ENCODE measurements at places on chromosomes 13 and 19.

- no peak for DNase-seq
These were observed 261.3 kb downstream of the DACH1 start for GRCh38 chr13:71605744-71606143.

GRCh38 chr13:104057861-104058260, 991.6 kb upstream of the SLC10A2 start:
- no peak for DNase-seq

DNA sequence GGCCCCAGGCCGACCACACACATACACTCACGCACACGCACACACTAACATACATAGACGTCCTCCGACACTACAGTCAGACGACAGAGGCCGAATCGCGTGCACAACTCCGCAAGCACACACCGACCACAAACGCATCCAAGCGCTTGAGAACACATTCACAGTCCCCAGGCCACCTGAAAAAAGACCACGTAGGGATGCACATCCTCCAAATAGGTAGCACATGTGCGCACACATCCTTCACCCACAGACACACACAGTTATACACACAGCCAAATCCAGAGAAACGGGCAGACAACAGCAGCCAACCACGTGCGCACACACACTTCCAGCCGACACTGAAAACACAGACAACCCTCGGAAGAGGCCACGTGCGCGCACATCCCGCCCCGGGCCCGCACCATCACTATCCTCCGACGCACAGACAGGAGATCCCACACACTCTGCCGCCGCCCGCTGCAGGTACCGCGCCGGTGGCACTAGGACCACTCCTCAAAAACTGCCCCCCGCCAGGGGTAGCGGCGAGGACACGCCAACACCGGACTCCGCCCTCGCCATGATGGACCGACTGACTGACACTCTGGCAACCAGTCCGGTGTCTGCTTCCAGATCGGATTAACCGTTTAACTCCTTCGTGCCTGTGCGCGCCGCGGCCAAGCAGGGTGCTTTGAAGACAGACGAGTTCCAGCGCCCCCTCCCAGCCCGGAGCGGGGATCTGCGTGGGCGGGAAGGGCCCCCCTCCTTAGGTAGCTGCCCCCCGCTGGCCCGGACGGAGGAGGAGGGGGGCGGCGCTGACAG, 493 bp upstream of the PDE4A start:
- no peak for DNase-seq

GRCh38 chr13:33751151-33751550, 66.8 kb upstream of the RFC3 start:
- DNase-seq: no peak

- no peak for DNase-seq
These were observed 704.6 kb upstream of the PCDH9 start for GRCh38 chr13:67934617-67935330.

DNA sequence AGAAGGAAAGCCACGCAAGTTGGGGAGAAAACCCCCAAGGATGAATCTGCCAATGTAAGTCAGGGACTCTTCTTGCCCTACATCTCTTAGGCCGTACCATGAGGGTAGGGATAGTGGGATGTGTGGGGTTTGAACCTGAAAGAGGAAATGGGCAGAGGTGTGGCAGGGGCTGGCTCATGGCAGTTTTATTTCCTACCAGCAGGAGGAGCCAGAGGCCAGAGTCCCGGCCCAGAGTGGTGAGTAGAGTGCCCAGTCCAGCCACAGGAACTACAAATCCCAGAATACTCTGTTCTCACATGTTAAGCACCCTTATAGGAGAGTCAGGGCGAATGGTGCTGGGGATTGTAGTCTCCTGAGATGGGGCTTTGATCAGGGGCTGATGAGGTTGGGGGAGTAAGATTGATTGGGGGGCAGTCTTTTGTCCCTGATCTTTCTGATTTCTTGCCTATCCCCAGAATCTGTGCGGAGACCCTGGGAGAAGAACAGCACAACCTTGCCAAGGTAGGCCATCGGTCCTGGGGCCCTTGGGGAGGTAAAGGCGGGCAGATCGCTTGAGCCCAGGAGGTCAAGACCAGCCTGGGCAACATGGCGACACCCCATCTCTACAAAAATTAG, 16.5 kb downstream of the VASP start:
- peak; percentile 74 for DNase-seq

- DNase-seq: no peak
These were observed 4.1 kb downstream of the CSNK1G2 start for GRCh38 chr19:1944916-1945561.

DNA sequence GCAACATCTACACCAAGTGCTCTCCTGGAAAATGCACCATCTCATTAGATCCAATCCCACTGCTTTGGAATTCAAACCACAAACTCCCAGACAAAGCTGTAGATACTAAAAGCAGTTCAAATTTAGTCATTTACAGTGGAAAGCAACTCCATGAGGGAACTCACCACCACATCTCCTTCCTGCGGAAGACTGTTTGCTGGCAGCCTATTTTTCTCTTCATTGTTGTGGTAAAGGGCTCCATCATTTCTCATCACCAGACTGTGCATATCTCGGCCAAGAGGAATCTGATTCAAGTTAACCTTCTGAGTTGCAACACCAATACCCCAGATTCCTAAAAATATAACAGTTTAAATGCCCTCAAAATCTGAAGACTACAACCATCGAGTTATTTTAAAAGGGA, 8.4 kb downstream of the SPRYD7 start:
- DNase-seq: no peak

- no peak for DNase-seq
These were observed 858 bp upstream of the PPP6R1 start for GRCh38 chr19:55259540-55260210.

DNA sequence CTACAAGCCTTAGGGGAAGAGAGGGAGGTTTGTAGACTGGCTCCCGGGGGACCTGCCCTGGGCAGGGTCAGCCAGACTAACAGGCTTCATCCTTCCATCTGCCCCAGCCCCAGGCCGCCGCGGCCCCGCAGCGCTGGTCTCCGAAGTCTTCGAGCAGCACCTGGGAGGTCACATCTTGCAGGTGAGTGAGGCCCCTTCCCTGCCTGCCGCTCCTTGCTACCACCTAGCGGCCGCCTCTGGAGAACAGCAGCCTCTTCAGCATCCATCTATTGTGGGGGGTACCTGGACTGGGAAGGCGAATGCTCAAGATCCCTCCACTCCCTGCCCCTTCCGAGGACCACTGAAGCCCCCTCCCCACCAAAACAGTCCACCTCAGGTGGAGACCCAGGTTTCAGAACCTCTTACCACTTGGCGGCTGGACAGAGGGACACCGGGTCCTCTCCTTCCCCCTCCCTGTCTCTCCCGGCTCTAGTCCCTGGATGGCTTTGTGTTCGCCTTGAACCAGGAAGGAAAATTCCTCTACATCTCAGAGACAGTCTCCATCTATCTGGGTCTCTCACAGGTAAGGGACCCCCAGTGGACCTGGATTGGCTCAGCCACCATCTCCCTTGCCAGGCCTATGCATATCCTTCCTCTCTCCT, 12.7 kb downstream of the NPAS1 start:
- DNase-seq: peak; percentile 54

DNA sequence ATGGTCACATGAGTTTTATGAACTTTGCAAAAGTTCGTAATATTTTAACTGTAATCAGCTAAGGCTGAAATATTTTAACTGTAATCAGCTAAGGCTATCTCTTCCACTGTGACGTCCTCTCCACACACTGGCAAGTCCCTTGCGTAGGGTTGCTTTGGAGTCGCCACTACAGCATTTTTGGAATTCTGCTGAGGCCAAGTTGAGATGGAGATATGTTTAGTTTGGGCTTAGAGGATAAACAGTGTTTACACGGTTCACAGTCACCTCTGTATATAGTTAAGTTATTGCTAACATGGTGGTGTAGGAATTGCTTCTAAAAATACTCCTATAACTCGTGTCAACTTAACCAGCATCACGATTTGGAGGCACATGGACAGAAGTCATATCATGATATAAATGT, 143.6 kb upstream of the SERP2 start:
- DNase-seq: no peak

DNA sequence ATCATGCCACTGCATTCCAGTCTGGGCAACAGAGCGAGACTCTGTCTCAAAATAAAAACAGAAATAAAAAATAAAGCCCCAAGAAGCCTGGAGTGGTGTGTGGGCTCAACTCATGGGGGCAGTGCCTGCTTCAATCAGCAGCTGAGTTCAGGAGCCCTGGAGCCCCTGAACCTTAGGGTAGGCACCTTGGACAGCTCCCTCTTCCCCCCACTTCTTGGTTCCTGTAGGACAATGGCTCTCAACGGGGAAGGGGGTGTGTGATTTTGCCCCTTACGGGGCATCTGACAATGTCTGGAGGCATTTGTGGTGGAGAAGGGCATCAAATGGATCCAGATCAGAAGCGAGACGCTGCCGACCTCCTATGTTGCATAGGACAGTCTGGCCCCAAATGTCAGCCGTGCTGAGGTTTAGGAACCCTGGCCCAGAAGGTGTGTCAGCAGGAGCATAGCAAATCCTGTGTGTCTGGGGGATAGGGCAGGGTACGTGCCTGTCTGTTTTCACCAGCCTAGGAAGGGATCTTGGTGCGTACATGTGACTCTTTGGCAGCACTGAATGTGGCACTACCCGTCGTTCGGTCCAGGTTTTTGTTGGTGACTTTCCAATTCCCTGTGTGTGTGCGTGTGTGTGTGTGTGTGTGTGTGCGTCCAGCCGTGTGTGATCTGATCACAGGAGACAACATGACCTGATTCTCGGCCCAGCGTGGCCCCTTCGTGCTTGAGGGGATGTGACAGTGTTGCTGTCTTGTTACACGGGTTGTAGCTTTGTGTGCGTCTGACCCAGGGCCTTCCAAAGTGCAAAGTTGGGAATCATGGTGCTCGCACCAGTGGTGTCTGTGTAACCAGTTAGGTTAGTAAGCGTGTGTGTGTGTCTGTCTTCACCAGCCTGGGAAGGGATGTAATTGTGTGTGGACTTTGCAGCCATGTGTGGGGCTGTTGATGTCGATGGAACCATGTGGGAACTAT, 7.5 kb downstream of the IGLON5 start:
- DNase-seq: no peak

DNA sequence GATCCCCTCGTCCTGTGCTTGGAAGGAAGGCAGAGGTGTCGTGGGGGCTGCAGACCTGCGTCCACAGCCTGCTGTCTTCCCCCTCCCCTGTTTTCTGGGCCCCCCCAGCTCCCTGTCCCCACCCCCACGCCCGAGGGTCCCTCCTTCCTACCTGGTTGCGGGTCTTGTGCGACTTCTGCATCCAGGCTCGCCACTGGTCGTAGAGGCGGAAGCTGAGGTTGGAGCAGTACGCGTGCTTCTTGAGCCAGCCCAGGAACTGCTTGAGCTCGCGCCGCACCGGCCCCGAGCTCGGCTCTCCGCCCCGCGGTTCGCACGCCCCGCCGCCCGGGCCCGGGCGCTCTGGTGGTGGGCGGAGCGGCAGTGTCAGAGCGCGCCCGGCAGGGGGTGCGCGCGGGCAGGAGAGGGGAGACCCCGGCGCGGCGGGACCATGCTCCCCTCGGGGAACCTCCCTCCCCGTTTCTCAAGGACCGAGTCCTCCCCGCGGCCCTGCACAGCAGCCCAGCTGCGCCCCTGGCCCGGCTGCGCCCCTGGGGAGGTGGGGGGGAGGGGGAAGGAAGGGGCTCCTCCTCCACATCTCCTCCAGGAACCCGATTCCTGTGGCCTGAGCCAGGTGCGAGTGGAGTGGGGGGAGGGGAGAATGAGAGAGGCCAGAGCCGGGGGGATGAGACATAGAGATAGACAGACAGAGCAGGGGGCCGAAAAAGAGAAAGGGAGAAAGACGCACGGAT, 5.7 kb downstream of the REX1BD start:
- peak; percentile 54 for DNase-seq

GRCh38 chr13:50843257-50844083, at the start of gene DLEU7:
Gene DLEU7, minus strand, starts transcription at chr13:50843692. Its CDS starts 46 bp downstream, at chr13:50843646.
- no peak for DNase-seq

- no peak for DNase-seq
These were observed 33.5 kb downstream of the FBN3 start for GRCh38 chr19:8115805-8116396.

- no peak for DNase-seq
These were observed 10.8 kb downstream of the RPS16 start for GRCh38 chr19:39424934-39425333.

- no peak for DNase-seq
These were observed 32.2 kb downstream of the ZNF136 start for GRCh38 chr19:12194827-12195731.

DNA sequence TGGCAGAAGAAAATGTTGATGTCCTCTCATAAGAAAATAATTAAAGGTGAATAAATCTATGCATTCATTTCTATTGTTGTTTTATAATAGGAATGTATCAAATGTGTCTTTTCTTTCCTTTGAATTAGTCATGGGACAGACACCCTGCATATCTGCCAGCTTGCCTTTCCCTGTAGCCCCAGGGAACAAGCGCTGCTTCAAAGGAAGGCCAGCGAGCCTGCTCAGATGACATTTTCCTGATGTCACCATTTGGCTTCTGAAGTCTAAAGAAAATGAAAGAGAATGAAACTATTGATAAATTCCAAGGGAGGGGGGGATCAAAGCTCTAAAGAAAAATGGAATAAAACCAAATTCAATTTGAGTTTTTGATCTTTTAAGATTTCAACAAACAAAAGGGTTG, 574.8 kb downstream of the IRS2 start:
- no peak for DNase-seq

DNA sequence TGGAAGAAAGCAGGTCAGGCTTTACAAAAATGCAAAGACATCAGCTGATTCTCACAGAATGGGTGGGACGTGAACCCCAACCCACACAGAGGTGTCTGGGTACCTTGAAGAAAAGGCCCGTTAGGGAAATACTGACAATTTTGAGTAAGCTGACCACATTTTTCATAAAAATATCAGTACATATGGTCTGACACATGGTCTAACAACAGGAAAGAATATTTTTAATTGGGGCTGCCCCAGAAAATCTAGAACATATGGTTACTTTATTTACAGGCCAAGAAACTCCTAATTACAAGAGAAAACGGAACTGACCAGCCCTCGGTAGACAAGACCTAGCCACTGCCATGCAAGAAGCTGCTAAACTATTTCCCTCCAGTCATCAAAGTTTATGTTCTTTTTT, 48.7 kb upstream of the ITM2B start:
- no peak for DNase-seq

DNA sequence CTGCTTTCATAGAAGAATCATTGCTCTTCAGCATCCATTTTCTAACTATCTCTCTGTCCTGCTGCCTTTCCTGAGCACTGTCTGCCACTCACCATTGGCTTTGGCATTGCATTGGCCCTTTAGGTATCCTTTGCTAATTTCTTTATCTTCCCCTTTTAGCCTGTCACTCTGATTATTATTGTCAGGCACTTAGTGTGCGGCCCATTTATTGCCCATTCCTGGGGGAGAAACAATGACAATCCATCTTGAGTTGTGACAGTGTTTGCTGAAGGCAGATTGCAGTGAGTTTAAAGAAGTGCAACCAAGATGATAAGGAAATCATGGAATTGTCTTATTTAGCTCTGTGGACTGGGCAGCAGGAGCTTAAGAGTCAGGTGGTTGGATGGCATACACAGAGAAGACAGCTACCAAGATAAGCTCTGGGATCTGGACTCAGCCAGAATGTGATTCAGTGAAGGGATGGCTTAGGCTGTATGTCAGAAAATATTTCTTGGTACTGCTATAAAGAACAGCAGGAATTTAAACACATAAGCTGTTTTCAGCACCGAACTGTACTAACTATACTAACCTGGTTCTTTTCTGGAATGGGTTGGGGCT, 25.3 kb downstream of the B3GLCT start:
- no peak for DNase-seq

GRCh38 chr19:9796113-9796773, 22.6 kb downstream of the FBXL12 start:
- peak; percentile 76 for DNase-seq
